ENCODE measurements at places on chromosomes 1 and 21.

DNA sequence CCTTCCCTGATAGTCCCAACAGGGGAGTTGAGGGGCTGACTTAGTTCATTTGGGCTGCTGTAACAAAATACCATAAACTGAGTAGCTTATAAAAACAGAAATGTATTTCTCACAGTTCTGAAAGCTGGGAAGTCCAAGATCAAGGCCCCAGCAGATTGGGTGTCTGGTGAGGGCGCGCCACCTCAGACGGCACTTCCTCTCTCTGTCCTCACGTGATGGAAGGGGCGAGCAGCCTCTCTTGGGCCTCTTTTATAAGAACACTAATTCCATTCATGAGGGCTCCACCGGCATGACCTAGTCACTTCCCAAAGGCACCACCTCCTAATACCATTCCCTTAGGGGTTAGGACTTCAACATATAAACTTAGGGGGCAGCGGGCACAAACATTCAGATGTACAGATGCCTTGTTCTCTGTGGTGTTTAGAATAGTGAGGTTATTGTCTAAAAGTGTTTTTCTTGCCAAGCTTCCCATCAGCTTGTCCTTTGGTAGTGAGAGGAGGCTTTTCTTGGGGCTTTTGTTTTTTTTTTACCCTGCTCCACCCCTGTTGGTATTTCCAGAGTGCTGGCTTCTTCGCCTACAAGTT is 20.3 kb downstream of the NIPAL3 start:
- DNase-seq = no peak

DNA sequence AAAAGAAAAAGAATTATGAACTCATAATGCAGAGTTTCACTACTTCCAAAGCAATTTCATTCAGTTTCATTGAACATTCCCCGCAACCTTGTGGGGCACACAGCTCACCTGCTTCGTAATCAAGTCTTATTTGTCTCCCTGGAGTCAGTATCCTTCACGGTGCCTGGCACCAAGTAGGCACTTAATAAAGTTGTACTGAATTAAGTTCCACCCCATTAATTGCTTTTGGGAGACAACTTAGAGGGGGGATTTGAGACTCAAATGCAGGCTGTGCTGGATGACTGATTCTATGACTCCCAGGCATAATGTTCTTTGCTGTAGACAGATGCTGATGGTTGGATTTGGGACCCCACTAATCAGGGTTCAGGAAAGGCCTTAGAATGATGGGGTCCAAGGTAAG is 6.5 kb upstream of the ID3 start:
- no peak for DNase-seq

DNA sequence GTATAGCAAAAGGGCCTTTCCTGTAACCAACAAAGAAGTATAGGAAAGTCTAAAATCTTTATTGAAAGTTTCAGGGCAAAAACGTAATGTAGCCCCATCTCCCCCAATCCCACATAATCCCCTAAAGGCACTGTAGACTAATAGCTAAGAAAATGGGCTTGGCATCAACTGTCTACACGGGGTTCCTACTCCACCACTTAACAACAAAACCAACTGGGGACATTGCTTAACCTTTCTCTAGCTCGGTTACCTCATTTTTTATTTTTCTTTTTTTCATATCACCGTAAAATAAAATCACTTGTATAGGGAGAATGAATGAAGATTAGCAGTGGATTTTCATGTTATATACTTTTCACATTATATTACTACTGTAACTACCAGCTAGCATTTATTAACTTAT is 12.3 kb downstream of the MACF1 start:
- DNase-seq = no peak

DNA sequence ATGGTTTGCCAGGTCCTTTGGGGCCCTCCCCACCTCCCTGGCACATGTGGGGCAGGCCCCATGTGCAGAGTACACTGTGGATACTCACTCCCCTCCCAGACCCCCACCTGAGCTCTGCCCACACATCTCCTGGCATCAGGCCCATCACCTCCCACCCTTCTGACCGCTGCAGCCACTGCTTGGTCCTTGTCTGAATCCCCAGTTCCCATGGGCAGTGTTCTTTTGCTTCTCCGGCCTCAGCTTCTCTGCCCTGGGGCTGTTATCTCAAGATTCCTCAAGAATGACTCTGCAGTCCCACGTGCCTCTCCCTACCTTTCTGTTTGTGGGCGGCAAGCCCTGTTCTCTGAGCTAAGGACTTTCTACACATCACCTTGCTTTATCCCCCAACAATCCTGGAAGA is 187.7 kb upstream of the EDN2 start:
- DNase-seq = peak; percentile 60

- no peak for DNase-seq
Observed at GRCh38 chr21:37447288-37447936, 80.8 kb downstream of the DYRK1A start.

- peak; percentile 48 for DNase-seq
Observed at GRCh38 chr1:218425647-218426342, 80.7 kb downstream of the TGFB2 start.

DNA sequence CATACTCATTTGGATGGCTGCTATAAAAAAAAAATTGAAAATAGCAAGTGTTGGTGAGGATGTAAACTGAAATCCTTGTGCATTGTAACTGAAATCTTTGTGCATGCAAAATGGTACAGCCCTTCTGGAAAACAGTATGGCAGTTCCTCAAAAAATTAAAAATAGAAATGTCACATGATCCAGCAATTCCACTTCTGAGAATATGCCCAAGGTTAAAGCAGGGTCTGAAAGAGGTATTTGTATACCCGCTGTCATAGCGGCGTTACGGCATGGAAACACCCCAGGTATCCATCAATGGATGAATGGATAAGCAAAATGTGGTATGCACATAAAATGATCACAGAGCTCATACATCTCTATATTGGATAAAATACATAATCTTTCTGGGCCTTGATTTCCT is 116.7 kb downstream of the RUSC1 start:
- DNase-seq = no peak

GRCh38 chr1:33319186-33319948 is 1.5 kb downstream of the A3GALT2 start:
- no peak for DNase-seq

DNA sequence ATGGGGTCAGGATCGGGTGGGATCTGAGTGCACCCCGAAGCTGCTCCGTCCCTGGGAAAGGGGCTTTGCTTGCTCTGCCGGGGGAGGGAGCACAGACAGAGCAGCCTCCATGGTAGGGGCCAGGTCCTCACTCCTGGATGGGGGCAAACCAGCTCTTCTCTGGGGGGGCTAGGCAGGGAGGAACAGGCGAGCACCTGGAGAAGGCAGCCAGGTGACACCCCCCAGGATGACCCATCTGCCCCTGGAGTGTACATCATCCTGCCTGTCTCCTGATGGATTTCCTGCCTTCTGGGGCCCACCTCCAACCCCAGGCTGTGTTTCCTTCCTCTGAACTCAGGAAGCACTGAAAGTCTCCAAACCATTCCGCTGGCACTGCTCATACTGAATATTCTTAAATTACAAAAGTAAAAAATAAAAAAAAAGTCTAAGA is 248.0 kb downstream of the RHOU start:
- DNase-seq = no peak

- DNase-seq = no peak
Observed at GRCh38 chr1:156943756-156944155, 23.3 kb downstream of the LRRC71 start.

- no peak for DNase-seq
Observed at GRCh38 chr1:181115368-181115684, 26.8 kb downstream of the IER5 start.

GRCh38 chr1:41350055-41350378 is 11.2 kb upstream of the FOXO6 start:
- no peak for DNase-seq

GRCh38 chr1:25744636-25745425 is 55.2 kb upstream of the SELENON start:
- DNase-seq = no peak

- DNase-seq = peak; percentile 56
Observed at GRCh38 chr21:35011681-35012080, 37.4 kb downstream of the RUNX1 start.

GRCh38 chr1:59360170-59360569 is 63.3 kb downstream of the FGGY start:
- DNase-seq = peak; percentile 31

DNA sequence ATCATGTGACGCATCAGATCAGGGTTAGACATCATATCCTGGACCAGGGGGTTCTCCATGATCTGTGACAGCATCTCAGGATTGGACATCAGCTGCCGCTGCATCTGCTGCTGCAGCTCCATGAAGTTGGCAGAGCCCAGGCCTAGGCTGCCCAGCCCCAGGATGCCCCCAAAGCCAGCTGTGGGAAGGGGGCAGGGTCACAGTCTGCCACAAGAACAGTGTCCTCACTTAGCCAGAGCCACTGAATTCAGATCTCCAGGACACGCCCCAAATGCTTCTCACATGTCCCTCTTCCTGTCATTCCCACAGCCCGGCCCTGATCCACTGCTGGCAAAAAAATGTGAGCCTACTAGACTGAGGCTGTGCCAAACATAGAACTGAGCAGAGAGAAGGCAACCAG is 3.2 kb downstream of the UBQLN4 start:
- DNase-seq = no peak

GRCh38 chr1:108575375-108575774 is 15.5 kb downstream of the EEIG2 start:
- DNase-seq = no peak

DNA sequence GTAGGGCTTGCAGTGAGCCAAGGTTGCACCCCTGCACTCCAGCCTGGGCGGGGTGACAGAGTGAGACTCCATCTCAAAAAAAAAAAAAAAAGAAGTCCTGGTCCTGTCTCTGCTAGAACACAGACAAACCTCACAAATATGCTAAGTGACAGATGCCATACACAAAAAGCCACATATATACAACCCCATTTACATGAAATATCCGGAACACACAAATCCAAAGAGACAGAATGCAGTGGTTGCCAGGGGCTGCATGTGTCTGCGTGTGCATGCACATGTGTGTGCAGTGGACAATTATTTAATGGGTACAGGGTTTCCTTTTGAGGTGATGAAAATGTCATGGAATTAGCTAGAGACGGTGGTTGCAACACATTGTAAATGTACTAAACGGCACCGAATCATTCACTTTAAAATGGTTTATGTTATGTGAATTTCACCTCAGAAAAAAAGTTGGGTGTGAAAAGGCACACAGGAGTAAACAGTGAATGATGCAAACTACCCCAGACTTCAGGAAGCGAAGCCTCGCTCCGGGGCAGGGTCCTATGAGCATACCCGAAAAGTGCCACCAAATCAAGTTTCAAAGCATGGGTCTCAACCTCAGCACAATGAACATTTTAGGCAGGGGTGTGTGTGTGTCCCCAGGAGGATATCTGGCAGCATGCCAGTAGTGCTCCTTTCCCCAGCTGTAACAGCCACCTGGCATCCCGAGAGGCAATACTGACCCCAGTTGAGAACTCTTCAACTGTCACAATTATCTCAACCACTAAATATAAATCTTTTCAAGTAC is 48.3 kb downstream of the GNB1 start:
- no peak for DNase-seq

DNA sequence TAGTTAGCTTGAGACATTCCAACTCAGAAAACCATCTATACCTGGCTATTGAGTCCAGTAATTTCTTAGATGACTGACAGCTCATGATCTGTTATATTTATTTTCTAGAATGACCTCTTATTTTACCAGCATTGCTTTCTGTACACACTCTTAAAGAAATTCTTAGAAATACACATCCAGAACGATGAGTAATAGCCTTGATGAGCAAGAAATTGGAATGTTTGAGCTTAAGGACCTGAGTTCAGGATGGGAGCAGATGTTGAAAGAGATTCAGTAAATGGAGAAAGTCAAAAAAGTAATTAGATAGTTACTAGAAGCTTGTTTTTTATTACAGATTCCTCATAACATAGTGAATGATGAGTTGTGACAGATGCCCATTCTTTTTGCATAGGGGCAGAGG is 11.7 kb downstream of the PYHIN1 start:
- no peak for DNase-seq

DNA sequence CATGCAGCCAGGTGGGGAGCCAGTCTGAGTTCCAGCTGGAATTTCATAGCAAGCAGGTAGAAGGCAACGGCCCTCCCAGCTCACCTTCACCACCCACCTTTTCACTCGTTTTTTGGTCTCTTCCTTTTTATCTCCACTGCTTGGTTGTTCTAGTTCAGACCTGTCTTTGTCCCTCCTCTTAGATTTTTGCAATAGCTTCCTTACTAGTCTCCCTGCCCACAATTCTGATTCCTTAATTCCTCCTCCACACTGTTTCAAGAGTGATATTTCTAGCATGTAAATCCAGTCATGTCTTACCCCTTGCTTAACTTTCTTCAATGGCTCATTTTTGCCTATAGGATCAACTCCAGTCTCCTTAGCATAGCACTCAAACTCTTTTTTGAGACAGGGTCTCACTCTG is 119.6 kb downstream of the TMEM53 start:
- no peak for DNase-seq

- peak; percentile 87 for DNase-seq
Observed at GRCh38 chr1:1614204-1614953, 921 bp upstream of the MIB2 start.

- no peak for DNase-seq
Observed at GRCh38 chr1:38831731-38832369, 27.7 kb downstream of the RRAGC start.

DNA sequence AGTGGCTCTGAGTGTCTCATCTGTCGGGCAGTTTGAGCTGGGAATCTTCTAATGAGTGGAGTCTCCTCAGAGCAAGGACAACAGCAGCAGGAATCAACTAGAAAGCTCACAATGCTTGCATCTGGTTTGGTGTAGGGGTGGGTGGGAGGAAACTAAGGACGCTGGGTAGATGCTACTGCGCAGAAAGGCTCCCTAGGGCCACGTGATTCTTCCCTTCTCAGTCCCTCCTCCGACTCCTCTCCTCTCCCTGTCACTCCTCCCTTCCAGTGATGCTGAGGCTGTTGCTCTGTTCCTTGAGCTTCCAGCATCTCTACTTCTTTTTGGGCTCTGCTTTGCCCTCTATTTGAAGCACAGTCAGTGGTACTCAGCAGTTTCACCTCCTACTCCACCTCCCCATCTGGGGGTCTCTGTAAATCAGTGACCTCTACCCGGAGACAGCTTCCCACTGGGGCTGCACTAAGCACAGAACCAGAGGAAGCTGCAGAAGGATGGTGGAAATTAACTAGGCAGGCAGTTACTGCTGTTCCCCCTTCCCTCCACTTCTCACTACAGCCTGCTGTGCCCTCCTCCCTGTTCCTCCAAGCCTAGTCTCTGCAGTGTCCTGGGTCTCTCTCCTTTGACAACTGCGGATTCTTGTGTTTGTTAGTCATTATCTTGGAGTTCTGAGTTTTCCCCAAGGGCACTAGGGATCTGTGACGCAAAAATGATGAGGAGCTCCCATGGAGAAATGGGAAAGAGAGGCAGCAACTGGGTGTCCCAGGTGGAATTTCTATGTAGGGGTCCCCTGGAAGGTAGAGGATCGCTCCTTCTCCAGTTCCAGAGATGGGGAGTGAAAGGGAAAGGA is 5.8 kb downstream of the LINGO4 start:
- no peak for DNase-seq

- no peak for DNase-seq
Observed at GRCh38 chr1:176543360-176544129, 80.6 kb downstream of the PAPPA2 start.

- no peak for DNase-seq
Observed at GRCh38 chr1:67431869-67432578, 1.8 kb upstream of the SERBP1 start.

Data from mesenchymal stem cell (in vitro differentiated cells and primary cell).